ENCODE measurements at places on chromosomes 13 and 19.

DNA sequence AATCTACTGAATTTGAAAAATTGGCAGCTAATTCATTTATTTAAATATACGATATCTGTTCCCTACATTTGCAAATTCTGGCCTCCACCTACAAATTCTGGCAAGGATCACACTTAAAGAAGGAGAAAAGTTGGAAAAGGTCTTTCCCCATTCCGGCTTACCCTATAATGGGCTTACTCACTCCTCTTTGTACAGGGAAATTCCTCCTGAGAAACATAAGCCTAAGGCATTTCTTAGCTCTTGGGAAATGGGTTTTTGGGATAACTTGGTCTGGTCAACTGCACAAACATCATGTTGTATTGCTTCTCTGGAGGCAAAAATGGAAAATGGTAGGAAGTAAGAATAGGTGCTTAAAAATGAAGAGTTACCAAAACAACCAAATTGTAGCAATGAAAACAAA lies 25.5 kb downstream of the KCTD12 start:
- no peak for DNase-seq

GRCh38 chr13:110089815-110090214 lies 217.1 kb downstream of the COL4A1 start:
- DNase-seq: no peak

DNA sequence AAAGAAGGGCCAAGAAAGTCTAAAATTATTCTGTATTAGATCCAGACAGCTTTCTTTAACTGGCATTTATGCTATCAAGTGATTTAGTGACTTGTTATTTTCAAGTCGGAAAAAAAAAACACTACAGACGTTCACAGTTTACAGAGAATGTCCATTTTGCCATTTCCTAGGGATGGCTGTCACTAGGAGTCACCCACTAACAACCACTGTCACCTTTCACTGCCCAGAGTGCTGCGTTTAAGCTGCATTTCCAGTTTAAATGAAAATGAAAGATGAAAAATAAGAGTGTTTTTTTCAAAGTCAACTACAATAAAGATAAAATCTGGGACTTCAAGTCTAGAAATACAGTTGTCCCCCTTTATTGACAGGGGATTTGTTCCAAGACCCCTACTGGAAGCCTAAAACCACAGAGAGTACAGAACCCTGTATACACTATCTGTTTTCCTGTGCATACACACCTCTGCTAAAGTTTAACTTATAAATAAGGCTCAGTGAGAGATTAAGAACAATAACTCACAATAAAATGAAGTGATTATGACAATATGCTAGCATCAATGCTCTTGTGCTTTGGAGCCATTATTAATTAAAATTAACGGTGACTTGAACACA lies 112.5 kb downstream of the SACS start:
- no peak for DNase-seq

DNA sequence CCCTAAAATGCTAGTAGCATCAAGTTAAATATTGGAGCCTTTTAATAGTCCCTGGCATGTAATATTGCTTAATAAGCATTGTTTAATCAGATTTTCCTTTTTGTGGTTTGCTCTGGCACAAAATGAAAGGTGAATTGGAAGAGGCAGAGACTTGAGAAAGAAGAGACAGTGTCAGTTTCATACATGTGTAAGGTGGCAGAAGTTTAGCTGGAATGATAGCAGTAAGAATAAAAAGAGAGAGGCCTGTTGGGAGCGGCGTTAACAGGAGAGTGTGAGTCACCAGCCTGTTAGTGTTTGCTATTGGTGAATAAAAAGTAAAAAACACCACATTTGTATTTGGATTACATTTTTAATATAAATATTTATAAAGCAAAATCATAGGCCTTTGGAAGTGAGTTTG lies 145.3 kb downstream of the PDS5B start:
- no peak for DNase-seq

DNA sequence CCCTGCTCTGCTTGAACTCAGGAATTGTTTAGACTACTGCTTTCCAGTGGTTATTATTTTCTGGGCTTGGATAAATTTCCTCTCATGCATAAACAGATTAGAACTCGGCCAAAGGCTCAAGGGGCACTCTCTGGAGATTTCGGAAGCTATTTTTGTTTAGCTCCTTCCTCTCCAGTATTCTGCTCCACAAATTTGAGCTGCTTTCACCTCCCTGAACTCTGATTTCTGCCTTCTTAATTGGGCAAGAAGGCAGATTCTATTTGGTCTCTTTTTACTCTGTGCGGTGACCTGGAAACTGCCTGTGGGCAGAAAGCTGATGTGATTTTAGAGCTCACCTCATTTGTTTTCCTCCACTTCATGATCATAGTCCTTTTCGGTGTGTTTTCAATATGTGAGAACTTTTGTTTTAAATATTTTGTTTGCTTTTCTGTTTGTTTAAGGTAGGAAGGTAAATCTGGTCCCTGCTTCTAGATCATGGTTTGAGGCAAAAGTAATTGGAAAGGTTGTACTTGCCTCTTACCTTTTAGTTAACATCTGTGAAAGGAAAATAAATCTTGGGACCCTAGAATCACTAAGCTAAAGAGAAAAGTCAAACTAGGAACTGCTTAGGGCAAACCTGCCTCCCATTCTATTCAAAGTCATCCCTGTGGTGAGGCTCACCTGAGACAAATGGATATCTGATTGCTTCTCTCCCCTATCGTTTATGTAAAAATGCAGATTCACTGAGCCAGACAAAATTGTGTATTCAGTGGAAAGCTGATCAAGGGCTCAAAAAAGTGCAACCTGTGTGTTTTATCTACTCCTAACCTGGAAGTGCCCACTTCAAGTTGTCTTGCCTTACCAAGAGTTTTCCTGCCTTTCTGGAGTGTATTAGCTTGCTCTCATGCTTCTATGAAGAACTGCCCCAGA lies 714.7 kb upstream of the PCDH20 start:
- DNase-seq: no peak

DNA sequence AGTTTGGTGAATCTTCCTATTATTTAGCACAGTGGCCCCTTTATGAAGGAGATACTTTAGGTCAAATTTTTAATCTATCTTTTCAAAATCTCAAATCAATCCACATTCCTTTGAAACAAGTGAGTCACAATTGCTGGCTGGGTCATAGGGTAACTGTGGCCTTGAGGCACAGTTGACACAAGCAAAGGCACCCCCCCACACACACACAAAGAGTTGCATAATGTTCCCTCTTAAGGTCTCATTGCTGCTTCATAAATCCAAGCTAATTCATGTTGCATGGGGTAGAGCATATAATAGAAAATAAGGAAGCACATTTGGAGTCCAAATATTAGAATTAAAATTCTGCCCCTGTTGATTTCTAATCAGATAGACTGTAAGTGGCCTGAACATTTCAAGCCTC lies 171.5 kb downstream of the DLEU7 start:
- DNase-seq: no peak

DNA sequence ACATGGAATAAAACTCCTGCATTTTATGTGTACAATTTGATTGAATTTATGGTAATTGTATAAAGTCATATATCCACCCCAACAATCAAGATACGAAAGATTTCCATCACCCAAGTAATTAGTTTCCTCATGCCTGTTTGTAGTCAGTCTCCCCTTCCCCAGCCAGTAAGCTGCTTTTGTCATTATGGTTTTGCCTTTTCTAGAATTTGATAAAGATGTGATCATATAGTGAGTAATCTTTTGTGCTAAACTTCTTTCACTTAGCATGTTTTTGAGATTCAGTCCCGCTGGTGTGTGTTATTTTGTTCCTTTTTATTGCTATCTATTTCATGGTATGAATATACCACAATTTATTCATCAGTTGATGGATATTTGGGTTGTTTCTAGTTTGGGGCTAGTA lies 16.0 kb downstream of the ITM2B start:
- no peak for DNase-seq

- DNase-seq: no peak
Measured at GRCh38 chr19:19817357-19817756, 4.2 kb downstream of the ZNF506 start.

DNA sequence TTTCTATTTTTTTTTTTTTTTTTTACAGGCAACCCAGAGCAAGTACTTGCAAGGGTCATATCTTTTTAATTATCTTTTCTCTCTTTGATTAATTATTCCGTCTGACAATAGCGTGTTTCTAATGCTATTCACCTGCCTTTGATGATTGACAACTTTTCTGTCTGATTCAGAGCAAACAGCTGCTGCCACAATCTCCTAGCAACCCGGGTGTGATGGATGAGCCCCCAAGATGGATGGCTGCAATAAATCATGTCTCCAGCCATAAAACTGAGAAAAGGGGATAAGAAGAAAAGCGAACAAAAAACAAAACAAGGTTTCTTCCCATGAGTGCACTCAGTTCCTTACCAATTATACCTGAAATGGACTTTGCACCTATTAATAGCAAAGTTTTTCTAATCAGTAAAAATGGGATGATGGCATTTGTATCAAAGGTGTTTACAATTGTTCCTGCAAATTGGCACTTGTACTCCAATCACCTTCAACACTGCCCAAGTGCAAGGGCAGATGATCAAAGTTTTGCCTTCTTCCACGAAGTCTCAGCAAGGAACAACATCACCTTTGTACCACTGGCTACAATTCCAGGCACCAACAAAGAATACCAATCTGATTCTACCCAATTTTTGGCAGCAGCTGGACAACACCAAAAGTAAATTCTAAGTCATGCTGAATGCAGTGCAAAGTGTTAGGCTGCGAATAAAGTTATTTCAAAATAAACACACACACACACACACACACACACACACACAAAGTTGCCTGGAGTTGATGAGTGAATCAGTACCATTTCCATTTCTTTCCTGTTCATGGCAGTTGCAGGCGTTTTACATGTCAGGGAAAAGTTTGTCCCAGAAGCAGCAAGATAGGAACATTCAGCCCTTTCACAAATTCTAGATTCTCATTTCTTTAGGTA lies 12.0 kb downstream of the TSHZ3 start:
- no peak for DNase-seq

DNA sequence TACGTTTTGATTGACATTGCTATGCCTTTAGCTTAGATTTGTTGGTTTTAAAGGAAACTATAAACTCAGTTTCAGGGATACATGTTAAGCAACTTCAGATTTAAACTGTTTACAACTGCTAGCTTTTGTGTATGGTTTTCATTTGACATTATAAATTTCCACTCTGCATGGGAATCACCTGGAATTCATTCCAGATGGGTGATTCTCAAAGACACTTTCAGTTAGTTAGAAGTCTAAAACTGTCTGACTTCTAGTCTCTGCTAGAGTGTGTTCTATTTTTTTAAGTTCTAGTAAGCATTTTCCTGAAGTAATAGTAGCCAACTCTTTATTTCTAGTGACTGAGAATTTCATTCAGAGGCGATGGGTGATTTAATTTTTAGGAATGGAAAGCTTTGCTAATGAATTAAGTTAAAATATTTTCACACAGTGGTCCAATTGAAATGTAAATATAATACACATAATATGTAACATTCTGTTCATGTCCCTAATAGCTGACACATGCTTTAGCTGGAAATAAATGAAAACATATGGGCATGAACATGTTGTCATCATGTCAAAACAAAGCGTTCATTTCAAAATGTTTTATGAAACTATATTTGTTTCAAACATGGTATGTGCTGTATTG lies 58.3 kb upstream of the CSNK1A1L start:
- DNase-seq: no peak

- DNase-seq: no peak
Measured at GRCh38 chr13:98686270-98686669, 66.2 kb downstream of the SLC15A1 start.

- no peak for DNase-seq
Measured at GRCh38 chr13:59746291-59746962, 417.3 kb downstream of the DIAPH3 start.

- DNase-seq: no peak
Measured at GRCh38 chr13:98526182-98526512, 50.8 kb downstream of the STK24 start.

DNA sequence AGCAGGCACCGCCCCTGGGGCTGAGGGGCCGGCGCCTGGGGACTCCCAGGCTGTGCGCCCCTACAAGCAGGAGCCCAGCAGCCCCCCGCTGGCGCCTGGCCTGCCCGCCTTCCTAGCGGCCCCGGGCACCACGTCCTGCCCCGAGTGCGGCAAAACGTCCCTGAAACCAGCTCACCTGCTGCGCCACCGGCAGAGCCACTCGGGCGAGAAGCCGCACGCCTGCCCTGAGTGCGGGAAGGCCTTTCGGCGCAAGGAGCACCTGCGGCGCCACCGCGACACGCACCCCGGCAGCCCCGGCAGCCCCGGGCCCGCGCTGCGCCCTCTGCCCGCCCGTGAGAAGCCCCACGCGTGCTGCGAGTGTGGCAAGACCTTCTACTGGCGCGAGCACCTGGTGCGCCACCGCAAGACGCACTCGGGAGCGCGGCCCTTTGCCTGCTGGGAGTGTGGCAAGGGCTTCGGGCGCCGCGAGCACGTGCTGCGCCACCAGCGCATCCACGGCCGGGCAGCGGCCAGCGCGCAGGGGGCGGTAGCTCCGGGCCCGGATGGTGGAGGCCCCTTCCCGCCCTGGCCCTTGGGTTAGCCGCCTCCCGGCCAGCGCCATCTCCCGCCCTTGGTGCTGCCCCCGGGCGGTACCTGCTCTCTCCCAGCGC lies 16.1 kb upstream of the GALP start:
- DNase-seq: no peak

DNA sequence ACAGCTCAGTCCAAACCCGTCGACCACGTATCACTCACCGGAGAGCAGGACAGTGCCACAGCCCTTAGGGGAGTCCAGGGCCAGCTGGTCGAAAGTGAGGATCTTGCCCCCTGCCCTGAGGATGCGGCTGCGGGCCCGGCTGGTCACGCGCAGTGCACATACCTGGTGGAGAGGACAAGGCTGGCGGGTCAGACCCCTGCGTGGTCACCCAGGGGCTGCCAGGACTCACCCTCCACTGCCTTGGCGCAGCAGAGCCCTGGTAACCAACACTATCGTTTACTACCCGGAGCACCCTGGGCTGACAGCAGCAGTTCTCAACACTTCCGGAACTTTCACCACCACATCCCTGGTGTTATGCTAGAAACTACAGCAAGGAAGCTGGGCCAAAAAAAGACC lies 1.2 kb upstream of the FAM83E start:
- DNase-seq: no peak

DNA sequence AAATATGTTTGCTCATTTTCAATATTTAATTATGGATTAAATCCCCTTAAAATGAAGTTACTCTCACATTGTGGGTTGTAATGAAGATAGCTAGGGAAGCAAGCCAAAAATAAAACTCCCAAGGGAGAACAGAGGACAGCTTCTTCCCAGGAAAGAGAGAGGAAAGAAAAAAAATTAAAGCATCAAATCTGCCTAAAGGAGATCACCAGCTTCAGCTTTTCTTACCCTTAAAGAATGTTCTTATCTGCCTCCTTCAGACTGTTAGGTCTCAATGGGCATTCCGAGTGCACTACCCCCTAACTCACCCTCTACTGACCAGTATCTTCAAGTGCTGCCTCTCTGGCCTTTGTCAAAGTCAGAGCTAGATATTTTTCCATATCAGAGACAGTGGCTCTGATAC lies 55.2 kb downstream of the XPO4 start:
- DNase-seq: no peak

DNA sequence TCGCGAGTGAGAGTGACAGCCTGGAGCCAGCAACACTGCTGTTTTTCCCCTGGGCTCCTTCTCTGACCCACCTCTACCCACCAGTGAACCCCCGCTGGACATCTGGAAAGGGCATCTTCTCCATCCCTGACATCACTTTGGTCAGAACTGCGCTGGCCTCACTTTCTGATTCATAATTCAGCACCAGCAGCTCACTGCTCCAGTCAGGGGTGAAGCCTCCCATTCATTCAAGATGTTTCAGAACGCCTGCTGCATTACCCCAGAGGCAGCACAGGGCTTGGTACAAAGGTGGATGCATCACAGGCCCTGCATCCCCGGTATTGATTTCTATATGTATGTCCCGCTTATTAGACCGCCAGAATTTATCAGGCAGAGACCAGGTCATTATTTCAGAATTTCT lies 182.8 kb upstream of the TSHZ3 start:
- no peak for DNase-seq

GRCh38 chr19:48169578-48169938 lies 586 bp downstream of the LIG1 start:
- peak; percentile 24 for DNase-seq
